Right cardiac atrium (tissue), 5 donors: ENCODE measurements at places on chromosomes 1 and 21.

- no peak for DNase-seq
These were observed 6.0 kb downstream of the TRPM2 start for GRCh38 chr21:44359396-44359795.

- DNase-seq, result no peak
These were observed 4.1 kb upstream of the PTPN7 start for GRCh38 chr1:202164271-202165037.

DNA sequence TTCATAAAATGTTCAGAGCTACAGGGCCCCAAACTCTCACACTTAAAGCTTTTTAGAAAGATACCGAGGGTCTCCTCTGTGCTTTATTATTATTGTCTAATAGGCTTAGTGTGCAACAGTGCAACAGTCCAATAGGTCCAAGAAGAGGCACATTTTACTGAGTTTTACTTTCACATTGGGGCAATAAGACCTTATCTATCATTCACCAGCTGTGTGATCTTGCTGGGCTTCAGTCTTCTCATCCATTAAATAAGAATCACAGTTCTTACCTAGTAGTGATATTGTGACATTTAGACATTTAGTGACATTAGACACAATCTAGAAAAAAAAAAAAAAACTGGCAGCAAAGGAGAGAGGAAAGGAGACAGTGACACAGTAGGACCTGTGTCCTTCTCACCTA lies 175.8 kb upstream of the NFIA start:
- no peak for DNase-seq

- DNase-seq, result peak; percentile 55
These were observed 697 bp downstream of the SLC22A15 start for GRCh38 chr1:115976921-115977498.

- DNase-seq, result no peak
These were observed 66.8 kb downstream of the SERINC2 start for GRCh38 chr1:31479811-31480210.

DNA sequence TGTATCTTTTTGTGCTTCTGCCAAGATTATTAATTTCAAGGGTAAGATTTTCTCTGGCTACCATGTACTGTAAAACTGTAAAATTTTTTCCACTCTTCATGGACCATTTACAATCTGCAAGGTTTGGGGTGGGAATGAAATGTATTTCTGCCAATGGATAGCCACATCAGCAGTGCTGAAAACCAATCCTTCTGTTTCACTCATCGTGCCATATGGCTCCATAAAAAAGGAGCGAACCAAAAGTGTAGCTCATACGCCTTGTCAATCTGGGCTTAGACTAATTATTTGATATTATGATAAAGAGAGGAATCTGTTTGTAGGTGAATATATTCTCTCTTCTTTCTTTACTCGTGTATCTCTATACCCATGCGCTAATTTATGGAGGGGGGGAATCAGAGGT lies 3.0 kb upstream of the SLC44A5 start:
- DNase-seq, result no peak

GRCh38 chr1:192986110-192986747 lies 72.9 kb downstream of the UCHL5 start:
- DNase-seq, result no peak

GRCh38 chr1:152961226-152961891 lies 9.1 kb upstream of the SPRR4 start:
- DNase-seq, result no peak

- peak; percentile 89 for DNase-seq
These were observed 1.2 kb downstream of the S100A10 start for GRCh38 chr1:151992303-151993083.
